ENCODE measurements at places on chromosomes 16 and 17. TPM values are rescaled to one million over a fixed set of nuclear protein-coding genes. Genes with fewer than 3 reads are reported as not detected.
A peak's percentile ranks its signal among the peaks of the same experiment; 100 is the strongest.

DNA sequence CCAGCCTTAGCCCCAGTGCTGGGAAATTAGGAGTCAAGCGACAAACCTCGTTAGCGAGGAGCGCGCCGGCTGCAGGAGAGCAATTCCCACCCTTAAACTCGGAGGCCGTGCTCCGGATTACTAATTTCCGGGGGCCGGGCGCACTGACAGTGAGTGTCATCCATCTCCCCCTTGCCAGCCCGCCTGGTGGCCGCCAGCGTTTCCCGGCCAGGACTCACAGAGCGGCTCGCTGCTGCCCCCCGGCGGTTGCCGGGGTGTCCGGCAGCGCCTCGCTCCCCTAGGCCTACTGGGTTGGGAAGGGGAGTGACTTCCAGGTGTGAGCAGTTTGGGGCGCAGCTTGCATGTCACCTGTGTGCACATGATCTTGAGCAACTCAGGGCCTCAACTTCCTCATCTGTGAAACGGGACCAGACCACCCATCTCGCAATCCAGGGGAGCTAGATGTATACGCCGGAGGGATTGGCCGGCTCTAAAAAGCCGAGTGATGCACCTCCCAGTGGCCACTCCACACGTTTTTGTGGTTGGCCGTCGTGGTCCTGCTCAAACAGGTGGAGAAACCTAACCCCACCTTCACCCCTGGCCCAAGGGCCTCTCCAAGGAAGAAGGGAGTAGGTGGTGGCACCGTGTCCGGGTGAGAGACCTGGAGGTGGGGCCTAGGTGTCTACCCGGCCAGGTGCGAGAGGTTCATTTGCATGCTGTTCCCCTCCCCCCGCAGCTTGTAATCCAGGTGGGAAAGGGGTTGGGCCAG, 2.5 kb upstream of the GSE1 start:
- peak; percentile 96 for DNase-seq

- no peak for DNase-seq
These were observed 89.9 kb upstream of the C16orf82 start for GRCh38 chr16:26976873-26977272.

Gene CAMTA2
- total RNA-seq: 53.8 TPM

GRCh38 chr17:2362881-2363280, 25.6 kb downstream of the SGSM2 start:
- DNase-seq: no peak

DNA sequence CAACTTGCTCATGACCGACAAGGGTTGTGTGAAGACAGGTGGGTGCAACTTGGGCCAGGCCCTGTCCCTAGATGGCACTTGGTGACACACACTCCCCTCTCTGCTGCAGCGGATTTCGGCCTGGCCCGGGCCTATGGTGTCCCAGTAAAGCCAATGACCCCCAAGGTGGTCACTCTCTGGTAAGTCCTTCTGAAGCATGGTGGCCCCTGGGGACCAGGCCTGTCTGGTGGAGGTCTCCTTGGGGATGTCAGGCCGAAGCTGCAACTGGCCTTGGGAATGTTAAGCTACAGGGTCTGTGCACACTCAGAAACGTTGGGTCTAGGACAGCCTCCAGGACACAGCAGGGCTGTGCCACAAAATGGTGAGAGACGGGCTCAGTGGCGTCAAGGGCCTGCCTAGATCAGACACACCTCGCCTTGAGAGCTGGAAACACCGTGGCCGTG, 6.8 kb downstream of the CDK10 start:
- no peak for DNase-seq

Gene FBXW10
- total RNA-seq: 0.51 TPM

DNA sequence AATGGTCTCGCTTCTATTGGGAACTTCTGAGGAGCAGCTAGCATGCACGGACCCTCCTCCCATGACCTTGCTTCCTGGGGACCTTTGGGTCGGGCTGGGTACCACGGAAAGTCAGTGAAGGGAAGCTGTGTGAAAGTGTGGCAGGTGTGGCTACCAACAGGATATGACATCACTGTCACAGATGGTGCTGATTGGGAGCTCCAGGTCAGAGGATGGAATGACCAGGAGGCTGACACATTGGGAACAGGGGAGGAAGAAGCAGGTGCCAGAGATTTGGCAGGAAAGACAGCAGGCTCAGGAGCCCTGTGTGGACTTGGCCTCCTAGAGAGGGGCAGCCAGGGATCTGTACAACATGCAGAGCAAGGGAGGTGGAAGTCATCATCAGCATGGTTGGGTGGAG, 34.0 kb downstream of the CPNE2 start:
- DNase-seq: no peak

DNA sequence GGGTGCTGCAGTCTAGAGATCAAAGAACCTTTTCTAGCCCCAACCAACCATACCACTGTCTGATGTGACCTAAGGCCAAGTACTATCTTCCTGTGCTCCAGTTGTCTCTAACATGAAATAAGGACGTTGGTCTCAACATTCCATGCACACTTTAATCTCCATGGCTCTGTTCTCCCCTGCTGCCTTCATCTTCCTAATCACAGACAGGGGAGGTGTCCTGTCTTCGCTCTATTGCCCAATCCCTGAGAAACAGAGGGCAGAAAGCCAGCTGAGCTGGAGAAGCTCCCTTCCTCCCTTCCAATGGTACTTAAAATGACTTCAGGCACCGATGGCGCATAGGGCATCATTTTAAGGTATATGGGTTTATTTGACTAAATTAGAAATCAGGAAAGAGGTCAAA, 148.9 kb upstream of the GNAO1 start:
- no peak for DNase-seq

- DNase-seq: no peak
These were observed 34.4 kb downstream of the NETO2 start for GRCh38 chr16:47109361-47109760.

Gene RNF222
- total RNA-seq: not detected

DNA sequence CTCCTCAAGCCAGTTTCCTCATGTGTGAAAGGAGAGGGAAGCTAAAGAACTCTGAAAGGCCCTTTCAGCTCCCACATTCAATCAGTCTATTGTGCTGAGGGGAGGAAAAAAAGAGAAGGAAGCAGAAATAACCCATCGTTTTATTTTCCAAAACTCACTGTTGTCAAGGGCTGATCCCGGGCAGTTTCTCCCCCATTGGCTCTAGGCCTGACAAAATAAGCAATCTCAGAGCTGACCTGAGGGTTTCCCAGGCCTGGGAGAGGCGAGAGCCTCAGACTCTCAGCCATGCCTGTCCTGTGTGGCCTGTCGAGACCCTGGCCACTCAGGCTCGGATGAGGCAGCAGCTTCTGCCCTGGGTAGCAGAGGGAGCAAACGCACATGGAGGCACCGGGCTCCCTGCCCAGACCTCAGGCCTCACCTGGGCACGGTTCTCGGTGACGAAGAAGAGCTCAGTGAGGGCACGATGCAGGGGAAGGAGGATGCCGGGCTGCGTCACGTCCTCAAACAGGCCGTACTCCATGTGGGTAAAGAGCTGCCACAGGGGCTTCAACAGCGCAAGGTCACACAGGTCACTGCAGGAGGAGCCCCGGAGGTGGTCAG, 45.0 kb upstream of the ATP2A3 start:
- DNase-seq: no peak

GRCh38 chr16:22296225-22297113, 740 bp upstream of the POLR3E start:
- no peak for DNase-seq

DNA sequence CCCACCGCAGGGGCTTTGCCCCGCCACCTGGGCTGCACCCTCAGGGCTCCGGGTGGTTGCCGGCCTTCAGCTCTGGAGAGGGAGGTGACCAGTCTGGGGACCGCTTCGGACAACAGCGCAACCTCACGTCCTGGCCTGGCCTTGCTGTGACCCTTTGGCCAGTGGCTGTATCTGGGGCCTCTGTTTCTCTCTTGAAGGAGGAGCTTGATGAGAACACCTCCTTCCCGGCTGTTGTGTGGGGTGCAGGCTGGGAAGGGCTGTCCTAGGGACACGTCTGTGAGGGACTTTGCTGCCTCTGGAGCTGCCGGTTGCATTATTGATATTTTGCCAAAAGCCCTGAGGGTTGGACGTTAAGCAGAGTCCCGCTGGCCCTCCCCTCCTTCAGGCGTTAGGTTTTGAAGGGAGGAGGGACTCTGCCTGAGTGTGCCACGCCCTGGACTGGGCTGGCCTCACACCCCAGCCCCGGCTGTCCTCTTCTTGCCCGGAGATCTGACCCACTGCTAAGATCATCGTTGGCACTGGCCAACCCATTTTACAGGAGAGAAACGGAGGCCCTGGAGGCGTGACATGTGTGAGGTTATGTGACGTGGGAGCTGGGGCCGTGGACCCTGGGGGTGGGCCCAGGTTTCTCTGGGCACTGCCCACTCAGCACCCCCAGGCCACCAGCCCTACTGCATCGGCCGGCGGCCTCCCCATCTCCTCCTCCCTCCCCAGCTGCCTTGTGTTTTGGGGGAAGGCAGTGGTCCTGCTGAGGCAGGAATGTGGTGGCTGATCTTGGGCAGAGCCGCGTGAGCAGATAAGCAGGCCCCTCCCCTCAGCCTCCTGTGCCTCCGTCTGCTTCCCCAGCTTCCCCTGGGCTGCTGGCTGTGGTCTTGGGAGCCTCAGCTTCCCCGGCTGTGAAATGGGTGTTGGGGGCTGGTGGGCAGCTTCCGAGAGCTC, 8.5 kb downstream of the ZFPM1 start:
- DNase-seq: no peak

DNA sequence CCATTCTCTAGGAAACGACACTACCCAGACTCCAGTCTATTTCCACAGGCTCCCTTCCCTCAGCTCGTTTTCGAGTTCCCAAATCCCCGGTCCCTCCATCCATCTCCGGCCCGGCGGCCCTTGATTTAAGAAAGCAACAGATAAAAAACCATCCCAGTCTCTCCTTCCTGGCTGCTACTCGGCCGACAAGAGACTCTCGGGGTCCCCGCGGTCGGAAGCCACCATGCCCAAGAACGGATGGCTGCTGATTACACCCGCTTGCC, 182 bp downstream of the RPL26 start:
- DNase-seq: no peak

DNA sequence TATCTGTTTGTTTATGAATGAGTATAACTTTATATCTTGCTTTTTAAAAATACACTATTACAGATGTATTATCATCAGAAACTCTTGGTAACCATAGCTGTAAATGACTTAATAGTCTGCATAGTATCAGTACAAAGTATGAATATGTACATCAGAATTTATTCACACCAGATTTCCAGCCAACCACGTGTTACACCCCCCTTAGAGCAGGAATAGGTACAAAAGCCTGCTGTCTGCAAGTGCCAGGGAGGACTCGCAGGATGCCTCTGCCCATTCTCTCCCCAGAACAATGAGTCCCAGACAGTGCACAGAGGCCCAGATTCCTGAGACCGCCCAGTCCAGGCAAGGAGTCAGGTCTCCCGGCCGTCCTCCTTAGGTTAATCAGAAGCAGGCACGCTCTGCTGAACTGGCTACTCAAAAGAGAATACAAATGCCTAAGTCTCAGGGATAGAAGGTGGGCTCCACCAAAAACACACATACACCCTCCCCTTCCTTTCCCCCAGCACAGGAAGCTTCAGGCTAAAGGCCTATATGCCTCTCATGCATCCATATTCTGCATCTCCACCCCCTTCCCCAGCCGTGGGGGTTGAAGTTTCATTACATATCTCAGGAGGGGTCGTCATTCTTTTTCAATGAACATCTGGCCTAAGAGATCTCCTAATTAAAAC, 159.1 kb upstream of the CDH11 start:
- DNase-seq: no peak

DNA sequence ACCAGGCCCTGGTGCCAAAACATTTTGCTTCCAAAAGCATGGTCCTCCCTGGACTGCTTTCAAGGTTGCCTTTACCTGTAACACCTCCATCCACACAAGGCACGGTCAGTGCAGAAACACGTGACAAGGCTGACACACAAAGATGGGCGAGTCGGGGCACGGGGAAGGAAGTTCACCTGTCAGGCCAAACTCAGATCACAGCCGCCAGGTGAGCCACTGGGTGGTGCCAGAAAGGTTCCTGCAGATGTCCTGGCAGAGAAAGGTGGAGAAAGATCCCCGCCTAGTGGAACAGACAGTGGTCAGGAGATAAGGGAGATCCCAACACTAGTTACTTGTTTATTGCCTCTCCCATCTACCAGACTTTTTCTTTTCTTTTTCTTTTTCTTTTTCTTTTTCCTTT, 155.3 kb downstream of the AIPL1 start:
- DNase-seq: peak; percentile 59

Measured in mesenteric fat pad (tissue), 1 donor.